ENCODE measurements at places on chromosomes 6 and 20.

GRCh38 chr20:43994486-43995100, 79.9 kb downstream of the TOX2 start:
- no peak for DNase-seq

GRCh38 chr6:116528133-116528532, 16.7 kb downstream of the CALHM5 start:
- DNase-seq: no peak

DNA sequence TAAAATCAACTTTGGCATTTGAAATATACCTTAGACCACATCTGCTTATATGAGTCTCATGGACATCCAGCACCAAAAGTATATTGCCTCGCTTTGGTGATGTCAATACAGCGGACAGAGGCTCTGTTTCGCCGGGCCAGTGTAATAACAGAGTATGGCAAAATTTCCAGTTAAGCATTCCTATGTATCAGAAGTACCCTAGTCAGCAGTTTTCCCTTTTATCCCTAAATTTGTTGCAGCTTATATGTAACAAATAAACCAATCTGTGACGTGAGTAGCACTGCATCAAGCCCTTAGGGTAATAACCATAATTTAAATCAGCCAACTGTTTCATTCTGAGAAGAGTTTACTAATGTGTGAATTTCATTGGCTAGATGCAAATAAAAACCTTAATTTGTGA, 585.5 kb upstream of the ADGRB3 start:
- DNase-seq: no peak

GRCh38 chr20:23337312-23337711, 13.3 kb upstream of the NXT1 start:
- DNase-seq: no peak

DNA sequence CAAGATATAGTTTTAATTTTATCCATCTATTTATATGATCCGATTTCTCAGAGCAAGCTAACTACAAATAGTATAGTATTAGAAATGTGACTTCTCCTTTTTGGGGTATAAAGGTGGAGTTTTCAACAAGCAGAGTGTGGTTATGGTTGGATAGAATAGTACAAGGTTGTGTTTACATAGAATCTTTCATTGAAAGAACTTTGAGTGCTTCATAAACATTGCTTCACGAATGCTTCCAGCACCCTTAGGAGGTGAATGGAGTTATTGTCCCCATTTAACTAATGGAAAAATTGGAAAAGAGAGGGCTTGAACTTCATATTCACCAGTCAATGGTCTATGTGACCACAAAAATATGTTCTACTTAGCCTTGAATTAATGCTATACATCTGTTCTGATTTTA, 134.1 kb upstream of the CITED2 start:
- no peak for DNase-seq

DNA sequence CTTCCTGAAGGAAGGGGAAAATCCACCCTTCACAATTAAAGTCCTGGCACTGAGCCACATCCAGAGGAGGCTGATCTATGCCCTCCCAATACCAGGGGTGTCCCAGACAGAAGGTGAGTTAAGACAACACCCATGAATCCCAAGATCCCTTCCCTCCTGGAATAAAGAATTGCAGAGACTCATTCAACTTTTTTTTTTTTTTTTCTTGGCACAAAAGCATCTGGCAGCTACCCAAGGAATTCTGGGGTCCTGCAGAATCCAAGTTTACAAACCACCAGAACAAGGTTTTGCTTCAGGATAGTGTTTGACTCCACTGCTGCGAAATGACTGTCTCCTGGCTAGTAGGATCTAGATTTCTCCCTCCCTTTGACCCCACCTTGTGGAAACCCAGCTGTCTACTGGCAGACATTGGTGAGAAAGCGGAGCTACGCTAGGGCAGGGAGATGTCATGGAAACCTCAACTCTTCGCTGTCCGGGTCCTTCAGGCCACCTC, 37.4 kb downstream of the JAG1 start:
- DNase-seq: no peak

GRCh38 chr20:40868551-40869217, 159.9 kb upstream of the TOP1 start:
- DNase-seq: peak; percentile 16

GRCh38 chr6:104357928-104358327, 501.8 kb downstream of the HACE1 start:
- DNase-seq: no peak

DNA sequence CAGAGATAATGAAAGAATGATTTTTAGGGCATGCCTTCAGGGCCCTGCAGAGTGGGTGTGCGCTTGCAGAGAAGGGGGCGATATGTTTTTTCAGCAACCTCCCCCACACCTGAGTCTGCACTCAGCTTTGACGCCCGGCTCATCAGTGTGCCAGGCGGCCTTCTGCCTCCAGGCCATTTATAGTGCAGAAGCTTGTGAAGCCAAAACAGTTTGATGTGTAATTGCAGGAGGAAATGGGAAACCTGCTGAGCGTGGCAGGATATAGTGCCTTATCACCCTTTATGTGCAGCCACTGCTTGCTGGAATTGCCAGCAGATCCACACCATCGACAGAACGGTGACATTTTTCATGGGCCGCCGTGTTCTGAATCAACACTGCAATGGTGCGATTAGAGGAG, 178.2 kb downstream of the CDH4 start:
- DNase-seq: no peak

DNA sequence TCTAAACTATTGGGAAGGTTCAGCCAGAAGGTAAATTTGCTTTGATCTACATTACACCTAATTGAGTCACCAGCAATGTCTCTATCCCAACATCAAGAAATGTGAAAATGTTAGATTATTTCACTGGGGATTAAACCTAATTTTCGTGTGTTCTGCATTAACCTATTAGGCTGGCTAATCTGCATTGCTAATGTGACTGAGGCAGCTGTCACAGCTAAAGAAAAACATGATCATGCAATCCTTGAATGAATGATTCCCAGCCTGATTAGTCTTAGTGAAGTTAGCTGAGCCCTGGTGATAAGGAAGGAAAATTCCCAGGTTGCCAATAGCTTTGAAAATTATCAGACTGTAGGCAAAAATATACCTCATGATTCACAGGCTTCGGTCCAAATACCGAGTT, 135.3 kb downstream of the LINC00237 start:
- DNase-seq: no peak

DNA sequence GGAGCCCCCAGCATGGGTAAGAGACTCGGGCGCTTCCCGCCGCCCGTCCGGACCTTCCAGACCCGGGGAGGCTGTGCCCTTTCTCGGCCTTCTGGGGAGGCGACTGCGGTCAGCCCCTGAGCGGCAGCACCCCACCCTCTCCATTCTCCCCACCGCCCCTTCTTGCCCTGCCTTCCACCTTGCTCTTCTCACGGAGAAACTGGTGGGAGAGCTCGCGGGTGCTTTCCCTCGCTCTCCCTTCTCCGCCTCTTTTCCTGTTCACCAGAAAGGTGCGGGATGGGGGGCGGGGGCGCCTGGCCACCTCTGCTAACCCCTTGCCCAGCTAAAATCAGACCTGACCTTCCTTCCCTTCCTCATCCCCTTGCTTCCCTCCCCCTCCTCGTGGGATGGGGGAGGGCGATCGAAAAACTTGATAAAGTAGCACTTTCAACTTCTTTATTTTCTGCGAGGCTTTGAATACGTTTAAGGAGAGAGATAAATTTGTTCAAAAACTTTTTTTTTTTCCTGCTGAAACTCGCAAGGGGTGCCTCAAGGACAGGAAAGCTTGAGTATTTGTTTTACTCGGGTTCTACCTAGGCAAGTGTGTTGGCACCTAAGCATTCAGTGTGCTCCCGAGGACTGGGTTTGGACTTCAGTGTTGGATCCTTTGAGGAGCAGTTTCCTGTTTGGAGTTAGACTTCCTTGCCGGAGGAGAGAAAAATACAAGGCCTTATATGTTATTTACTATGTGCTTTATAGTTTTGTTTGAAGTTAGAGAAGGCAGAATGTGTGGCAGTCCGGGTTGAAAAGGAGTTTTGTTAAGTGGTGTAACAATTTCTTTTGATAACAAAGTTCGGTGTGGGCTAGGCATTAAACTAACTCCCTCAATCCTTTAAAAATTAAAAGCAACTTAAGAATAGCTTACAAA, 897 bp downstream of the CD2AP start:
- DNase-seq: no peak

DNA sequence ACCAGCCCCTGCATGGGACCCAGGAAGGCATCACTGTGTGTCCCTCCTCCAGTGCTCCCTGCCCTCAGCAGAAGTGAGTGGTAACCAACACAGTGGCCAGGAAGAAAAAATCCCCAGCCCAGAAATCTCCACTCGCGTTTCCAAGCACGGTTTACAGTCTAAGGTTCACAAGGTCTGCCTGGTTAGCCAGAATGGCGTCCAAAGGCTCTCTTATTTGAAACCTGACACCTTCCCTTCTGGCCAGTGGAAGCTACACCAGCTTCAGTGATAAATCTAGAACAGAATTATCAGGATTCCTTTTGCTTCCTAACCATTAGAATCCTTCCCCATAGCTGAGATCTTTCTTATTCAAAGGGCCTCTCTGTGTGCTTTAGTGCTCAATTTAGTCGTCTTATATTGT, 9.2 kb downstream of the LY86 start:
- no peak for DNase-seq

DNA sequence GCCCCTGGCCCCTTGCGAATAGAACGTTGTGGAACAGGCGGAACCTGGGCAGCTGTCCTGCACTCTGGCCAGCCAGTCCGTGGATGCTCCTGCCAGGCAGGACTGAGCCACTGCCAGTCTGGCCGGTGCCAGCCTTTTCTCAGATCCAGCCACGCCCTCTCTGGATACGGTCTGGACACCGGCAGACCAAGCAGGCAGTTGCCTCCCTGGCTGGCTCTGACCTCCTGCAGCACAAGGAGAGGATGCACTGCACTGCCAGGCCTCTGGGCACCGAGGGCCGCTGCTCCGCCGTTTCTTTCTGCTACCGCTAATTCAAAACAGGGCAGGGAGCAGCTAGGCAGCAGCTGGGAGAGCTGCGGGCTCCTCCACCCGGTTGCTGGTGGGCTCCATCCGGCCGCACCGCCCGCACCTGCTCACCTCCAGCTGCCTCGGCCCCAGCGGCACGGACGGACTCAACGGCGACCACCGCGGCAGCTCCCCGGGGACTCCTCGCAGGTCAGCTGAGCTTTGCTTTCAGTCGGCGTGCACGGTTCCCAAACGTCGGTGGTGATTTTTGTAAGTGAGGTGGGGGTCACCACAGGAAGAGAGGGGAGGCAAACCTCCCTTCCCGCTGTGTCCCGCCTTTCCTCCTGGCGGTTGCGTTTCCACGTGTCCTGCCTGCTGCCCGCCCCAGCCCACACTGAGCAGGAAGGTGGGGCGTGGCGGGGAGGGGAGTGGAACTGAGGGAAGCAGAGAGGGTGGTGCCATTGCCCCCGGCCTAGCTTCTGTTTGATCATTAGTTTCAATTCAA, 30.3 kb upstream of the AFDN start:
- no peak for DNase-seq

DNA sequence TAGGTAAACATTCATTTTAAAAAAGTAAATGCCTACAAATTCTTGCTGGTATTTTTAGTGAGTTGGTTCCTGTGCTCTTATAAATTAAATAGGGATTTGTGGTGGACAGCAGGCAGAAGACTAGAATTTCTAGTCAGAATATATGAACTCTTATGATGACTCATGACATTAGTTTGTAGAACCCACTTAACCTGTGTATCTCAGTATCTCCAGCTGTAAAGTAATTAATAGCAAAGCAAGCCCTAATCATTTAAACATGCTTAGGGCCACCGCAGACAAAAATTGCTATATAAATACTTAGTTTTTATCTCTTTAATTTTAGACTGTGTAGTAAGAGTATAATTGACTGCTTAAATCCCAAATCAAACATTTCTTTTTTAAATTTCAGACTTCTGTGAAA, 2.4 kb downstream of the FAM135A start:
- DNase-seq: no peak

GRCh38 chr6:137878029-137878428, 11.0 kb downstream of the TNFAIP3 start:
- no peak for DNase-seq

GRCh38 chr20:10719740-10720385, 46.1 kb upstream of the JAG1 start:
- DNase-seq: no peak

- no peak for DNase-seq
Measured at GRCh38 chr6:7145885-7146828, 38.4 kb downstream of the RREB1 start.

- DNase-seq: no peak
Measured at GRCh38 chr6:142236691-142237090, 65.1 kb upstream of the ADGRG6 start.

GRCh38 chr6:159590835-159591234, 102.2 kb downstream of the SOD2 start:
- no peak for DNase-seq

- no peak for DNase-seq
Measured at GRCh38 chr6:21965016-21965415, 331.8 kb downstream of the PRL start.

- DNase-seq: no peak
Measured at GRCh38 chr6:51841626-51842025, 245.8 kb downstream of the PKHD1 start.

DNA sequence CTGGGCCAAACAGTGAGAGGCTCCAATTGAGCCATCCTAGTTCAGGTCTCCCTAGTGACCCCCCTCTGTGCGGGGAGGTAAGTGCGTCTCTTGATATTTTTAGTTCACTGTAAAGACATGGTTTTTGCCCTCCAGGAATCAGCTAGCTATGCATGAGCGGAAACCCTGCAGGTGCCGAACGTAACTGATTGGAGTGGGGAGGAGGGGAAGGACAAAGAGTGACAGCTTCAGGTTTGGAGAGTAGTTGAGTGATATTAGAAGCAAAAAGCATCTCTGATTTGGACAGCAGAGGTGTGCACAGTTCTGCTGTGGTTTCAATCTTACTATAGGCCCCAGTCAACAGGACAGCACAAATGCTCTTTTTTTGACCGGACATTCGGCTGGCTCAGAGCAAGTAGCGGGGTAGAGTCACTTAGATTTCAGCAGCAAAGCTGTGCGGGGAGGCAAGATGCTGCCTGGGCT, 31.8 kb downstream of the TBC1D7 start:
- no peak for DNase-seq

DNA sequence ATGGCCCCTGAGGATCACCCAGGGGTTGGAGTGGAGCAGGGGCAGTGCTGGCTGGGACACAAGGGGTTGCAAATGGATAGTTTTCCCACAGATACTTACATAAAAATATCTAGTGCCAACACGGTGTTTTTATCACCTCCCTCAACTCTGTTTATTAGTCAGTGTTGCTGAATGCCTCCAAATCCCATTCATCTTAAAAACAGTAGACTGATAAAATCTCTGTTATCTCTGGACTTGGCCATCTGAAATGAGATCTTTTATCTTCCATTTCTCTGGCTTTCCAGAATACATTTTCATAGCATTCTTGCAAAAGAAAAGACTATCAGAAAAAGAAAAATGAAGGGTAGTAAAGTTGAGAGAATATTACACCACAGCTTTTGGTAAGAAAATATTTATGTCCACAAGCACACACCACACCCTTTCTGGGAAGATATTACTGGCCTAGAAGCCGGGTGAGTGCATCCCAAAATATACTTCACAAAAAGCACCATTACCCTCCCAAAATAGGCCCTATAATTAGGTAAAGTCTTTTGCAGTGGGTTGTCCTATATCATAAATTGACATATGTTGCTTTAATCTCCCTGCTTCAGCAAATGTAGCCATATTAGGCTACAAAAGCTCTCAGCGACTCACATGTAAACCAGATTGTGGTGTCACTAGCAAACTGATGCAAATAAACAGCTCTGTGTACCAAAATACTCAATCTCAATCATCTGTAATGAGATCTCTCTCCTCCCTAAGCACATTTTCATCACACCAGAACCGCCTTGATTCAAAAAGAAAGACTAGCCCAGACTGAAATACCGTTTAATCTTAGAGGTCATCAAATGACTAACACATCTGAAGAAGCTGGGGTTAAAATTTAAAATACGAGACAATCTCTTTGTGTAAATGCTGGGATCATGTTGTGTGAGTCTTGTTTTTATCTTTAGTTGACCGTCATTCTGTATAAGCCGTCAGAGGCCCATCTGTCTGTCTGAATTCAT, 96.7 kb downstream of the FYN start:
- no peak for DNase-seq

Data from GM04504 (cell line).